PC-3 (cell line): ENCODE measurements at places on chromosomes 13 and 19.

DNA sequence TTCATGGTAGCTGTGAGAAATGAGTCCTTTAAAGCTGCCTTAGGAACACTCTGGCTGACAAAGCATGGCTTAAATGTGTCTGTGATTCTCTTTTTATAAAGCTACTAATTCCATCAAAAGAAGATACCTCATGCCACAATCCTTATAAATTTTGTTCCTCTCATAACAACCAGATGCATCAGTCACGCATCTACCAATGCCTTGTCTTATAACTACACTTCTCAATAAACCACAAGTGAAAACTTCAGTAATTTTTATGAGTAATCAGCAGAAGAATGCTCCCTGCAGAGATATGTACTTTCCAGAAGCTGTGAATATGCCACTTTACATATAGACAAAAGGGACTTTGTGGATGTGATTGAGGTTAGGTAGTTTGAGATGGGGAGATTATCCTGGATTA lies 147.8 kb downstream of the SUCLA2 start:
- no peak for DNase-seq

- DNase-seq, result no peak
These were observed 9.9 kb downstream of the TPP2 start for GRCh38 chr13:102606537-102607309.

DNA sequence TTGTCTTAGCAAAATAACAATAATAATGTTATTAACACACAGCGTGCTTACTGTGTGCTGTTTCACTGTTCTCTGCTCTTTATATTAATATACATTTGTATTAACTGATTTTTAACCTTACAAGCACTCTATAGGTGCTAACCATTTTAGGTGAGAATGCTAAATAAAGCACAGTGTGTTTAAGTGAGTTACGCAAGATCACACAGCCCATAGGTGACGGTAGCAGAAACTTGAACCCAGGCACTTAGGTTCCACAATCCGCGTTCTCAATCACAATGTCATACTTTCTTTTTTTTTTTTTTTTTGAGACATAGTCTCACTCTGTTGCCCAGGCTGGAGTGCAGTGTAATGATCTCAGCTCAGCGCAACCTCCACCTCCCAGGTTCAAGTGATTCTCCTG lies 5.8 kb downstream of the ZNF30 start:
- DNase-seq, result no peak

DNA sequence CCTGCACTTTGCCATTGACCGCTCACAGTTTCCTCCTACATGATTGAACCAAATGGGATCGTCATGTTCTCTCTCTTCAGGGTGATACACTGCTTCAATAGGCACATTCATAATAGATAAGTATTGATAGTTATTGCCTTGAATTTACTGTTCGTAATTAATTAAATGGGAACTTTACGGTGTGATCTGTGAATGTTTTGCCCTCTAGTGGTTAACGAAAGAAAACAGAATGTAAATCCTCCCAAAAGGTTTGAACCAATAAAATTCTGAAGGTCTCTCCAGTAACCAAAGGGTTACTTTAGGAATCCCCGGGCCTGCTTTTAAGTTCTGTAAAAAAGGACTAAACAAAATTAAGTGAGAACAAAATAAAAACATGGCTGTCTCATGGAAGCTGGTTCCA lies 389.3 kb downstream of the DACH1 start:
- DNase-seq, result peak; percentile 30

GRCh38 chr13:52882785-52883184 lies 34.3 kb upstream of the PCDH8 start:
- DNase-seq, result no peak

DNA sequence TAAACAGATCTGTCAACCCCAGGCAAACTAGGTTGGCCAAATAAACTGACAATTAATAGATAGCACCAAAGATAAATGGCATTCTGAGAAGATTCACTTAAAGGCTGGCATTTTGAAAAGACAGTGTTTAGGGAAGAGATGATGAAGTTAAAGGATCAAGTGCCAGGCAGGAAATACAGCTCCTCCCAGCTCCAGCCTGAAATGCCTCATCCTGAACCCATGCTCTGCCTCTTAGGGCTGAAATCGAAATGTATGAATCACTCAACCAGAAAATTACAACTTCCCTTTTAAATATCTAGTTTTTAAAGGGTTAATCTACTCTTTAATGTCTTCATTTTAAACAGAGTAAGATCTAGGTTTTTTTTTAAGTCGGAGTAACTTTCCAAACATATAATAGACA lies 171.2 kb upstream of the UBL3 start:
- no peak for DNase-seq

DNA sequence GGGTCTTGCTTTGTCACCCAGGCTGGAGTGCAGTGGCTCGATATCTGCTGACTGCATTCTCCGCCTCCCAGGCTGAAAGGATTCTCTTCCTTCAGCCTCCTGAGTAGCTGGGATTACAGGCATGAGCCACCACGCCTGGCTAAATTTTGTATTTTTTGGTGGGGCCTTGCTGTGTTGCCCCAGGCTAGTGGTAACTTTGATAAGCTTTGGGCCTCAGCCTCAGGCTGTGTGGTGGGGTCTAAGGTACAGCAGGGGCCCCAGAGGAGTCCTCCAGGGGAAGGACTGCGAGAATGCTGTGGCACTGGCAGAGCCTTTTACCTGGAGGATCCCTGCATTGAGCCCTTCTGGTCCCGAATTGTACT lies 7.2 kb downstream of the DOT1L start:
- no peak for DNase-seq

- DNase-seq, result no peak
These were observed 525.9 kb downstream of the FGF9 start for GRCh38 chr13:22196777-22197176.

DNA sequence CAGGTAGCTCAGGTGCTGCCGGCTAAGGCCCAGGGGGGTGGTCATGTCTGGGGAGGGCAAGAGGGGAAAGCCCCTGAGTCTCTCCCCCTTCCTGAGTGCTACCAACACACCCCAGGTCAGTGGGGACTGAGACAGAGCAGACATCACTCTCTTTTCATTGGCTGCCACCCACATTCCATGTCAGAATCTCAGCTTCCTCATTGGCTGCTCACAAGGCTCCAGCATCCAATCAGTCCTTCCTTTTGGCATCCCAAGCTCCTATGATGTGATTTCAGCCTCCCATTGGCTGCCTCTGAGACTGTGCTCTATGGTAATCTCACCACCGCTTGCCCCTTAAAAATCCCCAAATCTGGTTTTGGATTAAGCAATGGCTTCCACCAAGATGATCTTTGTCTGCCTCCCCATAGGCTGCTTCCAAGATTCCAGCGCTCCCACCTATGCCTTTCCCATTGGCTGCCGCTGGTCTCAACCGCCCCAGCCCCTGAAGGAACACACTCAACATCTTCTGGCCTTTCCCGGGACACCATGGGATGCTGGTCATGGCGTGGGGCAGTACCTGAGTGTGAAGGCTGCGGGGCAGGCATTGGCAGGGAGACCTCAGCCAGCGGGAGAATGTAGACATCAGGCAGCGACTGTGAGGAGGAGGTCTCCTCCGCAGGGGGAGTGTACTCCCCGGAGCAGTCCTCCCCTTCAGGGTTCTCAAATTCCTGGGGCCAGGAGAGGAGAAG lies 2.0 kb downstream of the LMTK3 start:
- no peak for DNase-seq

- no peak for DNase-seq
These were observed 91.4 kb downstream of the MYCBP2 start for GRCh38 chr13:77235456-77236022.

DNA sequence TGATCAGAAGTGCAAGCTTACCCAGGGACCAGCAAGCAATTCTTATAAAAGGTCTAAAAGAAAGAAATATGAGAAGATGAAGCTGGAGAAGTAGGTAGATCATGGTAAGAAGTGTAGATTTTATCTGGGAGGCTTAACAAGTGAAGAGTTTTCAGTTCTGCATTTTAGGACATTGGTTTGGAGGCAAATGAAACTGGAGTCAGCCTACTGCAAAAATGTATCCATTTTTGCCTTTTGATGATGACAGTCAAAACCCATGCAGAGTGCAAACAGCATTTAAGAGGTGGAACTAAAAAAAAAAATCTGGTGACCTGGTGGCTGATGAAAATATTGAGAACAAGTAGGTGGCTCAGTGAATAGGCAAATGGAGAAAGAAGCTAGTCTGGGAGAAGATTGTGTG lies 216.9 kb downstream of the DNAJC15 start:
- DNase-seq, result no peak

DNA sequence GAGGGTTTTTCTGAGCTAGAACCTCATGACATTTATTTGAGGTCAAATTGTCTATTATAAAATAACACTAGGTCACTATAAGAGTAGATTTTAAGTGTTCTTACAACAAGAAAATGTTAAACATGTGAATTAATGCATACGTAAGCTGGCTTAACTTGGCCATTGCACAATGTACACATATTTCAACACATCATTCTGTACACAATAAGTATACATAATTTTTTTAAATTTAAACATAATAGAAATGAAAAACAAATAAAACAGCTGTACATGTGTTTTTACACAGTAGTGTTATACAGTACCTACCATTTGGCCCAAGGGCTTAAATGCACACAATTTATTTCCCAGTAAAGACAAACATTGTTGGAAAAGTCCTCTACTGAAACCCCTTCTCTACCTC lies 269.9 kb downstream of the DACH1 start:
- no peak for DNase-seq

GRCh38 chr13:49315756-49316482 lies 68.2 kb downstream of the CDADC1 start:
- no peak for DNase-seq

DNA sequence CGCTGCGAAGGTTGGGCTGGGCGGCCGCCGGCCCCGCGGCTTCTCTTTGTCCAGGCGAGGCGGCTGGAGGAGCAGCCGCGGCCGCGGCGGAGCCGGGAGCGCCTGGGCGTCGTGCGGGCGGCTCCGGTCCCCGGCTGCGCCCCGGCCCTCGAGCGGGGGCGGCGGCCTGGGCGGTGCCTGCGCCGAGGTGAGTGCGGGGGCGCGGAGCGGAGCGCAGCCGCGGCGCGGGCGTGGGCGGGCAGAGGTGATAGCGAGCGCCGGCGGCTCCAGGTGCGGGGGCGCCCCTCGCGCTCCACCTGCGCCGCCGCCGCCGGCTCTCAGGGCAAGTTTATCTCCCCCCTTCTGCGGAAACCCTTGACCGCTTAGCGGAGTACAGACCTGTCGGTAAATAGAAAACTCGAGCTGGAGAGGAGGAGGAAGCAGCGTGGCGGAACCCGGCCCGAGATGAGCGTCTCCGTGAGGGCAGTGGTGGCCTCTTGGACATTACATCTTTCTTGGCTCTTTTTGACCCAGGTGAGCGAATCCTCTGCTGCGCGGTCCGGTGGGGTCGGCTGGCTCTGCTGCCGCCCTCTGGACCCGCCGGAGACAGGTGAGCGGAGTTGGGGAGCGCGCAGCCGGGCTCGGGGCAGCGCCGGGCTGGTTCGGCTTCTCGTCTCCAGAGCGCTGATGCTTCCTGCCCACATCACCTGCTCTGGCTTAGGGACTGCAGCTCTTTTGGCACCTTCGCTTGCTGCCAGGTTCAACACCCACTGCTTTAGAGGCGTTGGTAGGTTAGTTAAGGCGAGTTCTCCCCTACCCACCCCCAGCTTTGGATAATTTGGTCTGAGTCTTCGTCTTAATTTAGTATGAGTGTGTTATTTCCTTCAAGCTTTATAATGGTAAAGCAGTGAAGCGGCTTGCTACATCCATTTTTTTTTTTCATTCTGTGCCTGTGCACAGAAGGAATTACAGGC lies at the start of gene MTUS2:
Gene MTUS2 (plus strand): TSS at position 241 of the 953 bp plus-strand sequence.
- DNase-seq, result no peak

- DNase-seq, result no peak
These were observed 166.3 kb upstream of the SOX21 start for GRCh38 chr13:94878602-94879165.

GRCh38 chr19:45643024-45643926 lies 4.1 kb upstream of the EML2 start:
- DNase-seq, result peak; percentile 73

- no peak for DNase-seq
These were observed 5.5 kb upstream of the FSTL3 start for GRCh38 chr19:670609-671075.

GRCh38 chr13:66992183-66992582 lies 238.0 kb downstream of the PCDH9 start:
- DNase-seq, result no peak

GRCh38 chr13:91592056-91593014 lies 193.9 kb downstream of the GPC5 start:
- peak; percentile 1 for DNase-seq

- peak; percentile 82 for DNase-seq
These were observed 25.9 kb downstream of the ACSBG2 start for GRCh38 chr19:6161271-6161850.

DNA sequence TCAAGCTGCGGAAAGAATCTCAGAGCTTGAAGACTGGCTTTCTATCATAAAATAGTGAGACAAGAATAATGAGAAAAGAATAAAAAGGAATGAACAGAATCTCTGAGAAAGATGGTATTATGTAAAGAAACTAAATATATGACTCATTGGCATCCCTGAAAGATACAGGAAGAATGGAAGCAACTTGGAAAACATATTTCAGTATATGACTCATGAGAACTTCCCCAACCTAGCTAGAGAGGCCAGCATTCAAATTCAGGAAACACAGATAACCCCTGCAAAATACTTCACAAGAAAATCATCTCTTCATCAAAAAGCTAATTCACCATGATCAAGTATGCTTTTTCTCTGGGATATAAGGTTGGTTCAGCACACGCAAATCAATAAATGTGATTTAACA lies 2318.0 kb downstream of the PCDH9 start:
- peak; percentile 62 for DNase-seq

- no peak for DNase-seq
These were observed 650.8 kb upstream of the PCDH9 start for GRCh38 chr13:67880916-67881315.

- DNase-seq, result no peak
These were observed 511.8 kb downstream of the KLF12 start for GRCh38 chr13:73622381-73622780.

DNA sequence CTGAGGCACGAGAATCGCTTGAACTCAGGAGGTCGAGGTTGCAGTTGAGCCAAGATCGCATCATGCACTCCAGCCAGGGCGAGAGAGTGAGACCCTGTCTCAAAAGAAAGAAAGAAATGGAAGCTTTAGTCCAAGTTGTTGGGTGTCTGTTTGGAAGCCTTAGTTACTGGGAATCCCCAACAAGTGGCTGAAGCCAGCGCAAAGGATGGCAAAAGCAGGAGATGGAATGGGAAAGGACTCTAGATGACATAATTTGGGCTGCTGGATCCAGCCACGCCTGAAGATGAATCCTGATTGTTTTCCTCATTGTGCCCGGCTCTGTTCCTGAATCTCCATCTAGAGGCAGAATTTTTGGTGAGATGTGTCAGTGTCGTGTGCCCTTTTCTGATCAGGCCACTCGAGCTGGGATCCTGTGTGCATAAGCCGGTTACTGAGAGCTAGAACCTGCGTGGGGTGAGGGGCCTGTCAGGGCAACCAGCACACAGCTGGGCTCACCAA lies 18.1 kb downstream of the CEBPA start:
- DNase-seq, result no peak

GRCh38 chr19:30670562-30671366 lies 298.6 kb downstream of the ZNF536 start:
- no peak for DNase-seq
